ENCODE measurements at places on chromosomes 16 and 17. TPM values are rescaled to one million over a fixed set of nuclear protein-coding genes. Genes with fewer than 3 reads are reported as not detected.

GRCh38 chr16:48534601-48535340, 75.2 kb downstream of the N4BP1 start:
- peaks cover 18% of the 10 kb centered on the region for H3K4me1 ChIP-seq
- no peak overlapping the region for H3K27ac ChIP-seq
- H3K4me3 ChIP-seq, result no peak overlapping the region
- DNase-seq, result no peak
- no peaks in the 10 kb centered on the region for H3K36me3 ChIP-seq
- H3K27me3 ChIP-seq, result no peaks in the 10 kb centered on the region

The BRCA1 gene
- 0.85 TPM for total RNA-seq

DNA sequence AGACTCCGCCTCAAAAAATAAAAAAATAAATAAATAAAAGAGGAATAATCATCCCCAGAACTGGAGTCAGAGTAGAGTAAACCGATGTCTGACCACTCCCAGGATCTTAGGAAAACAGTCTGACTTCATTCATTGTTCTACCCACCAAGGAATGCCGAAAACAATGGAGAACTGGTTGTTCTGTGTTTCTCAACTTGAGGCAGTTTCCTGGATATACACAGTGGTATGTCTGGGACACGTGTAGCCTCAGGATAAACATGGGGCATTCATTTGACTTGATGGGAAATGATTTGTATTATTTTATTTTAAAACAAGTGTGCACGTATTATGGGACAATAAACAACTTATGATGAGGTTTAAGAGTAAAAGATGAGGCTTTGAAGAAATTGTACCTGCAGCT, 32.8 kb upstream of the PAFAH1B1 start:
- no peak for DNase-seq
- H3K27ac ChIP-seq, result no peak overlapping the region
- no peaks in the 10 kb centered on the region for H3K36me3 ChIP-seq
- no peaks in the 10 kb centered on the region for H3K27me3 ChIP-seq
- no peaks in the 10 kb centered on the region for H3K4me1 ChIP-seq

DNA sequence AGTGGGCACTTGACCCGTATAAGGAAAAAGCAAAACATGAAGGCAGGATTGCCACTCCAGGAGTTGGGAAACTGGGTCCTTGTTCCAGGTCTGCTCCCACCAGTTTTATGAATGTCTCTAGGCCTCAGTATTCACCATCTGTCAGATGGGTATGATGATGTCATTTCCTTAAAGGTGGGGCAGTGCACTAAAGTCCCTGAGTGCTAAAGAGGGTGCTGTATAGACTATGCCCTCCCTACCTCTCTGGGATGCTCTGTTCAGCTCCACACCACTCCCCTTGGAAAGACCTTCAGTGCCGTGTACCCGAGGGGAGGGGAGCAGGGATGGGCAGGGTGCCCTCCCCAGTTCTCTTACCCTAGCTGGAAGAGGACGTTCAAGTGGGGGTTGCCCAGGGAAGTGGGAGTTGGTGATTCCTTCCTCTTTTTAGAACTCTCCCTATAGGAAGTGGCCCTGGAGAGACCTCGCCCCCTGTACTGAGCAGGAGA, 2.2 kb downstream of the LASP1 start:
- peak overlapping the region; percentile 86 for H3K4me3 ChIP-seq
- no peaks in the 10 kb centered on the region for H3K27me3 ChIP-seq
- H3K27ac ChIP-seq, result peak overlapping the region; percentile 96
- H3K4me1 ChIP-seq, result peaks cover 57% of the 10 kb centered on the region

- peaks cover 35% of the 10 kb centered on the region for H3K4me1 ChIP-seq
- peak overlapping the region; percentile 100 for H3K27ac ChIP-seq
- H3K36me3 ChIP-seq, result peaks cover 5% of the 10 kb centered on the region
- DNase-seq, result no peak
- H3K4me3 ChIP-seq, result peak overlapping the region; percentile 81
Measured at GRCh38 chr17:81516439-81516838, 3.8 kb upstream of the ACTG1 start.

DNA sequence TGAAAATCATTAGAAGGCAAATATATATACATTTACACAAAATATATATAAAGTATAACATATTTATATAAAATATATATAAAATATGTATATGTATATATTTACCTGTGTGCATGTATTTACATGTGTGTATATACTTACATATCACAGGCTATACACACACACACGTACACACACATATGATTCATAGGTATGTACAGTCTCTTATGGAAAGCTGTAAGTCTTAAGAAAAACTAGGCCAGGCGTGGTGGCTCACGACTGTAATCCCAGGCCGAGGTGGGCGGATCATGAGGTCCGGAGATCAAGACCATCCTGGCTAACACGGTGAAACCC, 14.7 kb downstream of the TOM1L2 start:
- H3K27me3 ChIP-seq, result no peaks in the 10 kb centered on the region
- peaks cover 30% of the 10 kb centered on the region for H3K4me1 ChIP-seq
- no peak overlapping the region for H3K4me3 ChIP-seq

DNA sequence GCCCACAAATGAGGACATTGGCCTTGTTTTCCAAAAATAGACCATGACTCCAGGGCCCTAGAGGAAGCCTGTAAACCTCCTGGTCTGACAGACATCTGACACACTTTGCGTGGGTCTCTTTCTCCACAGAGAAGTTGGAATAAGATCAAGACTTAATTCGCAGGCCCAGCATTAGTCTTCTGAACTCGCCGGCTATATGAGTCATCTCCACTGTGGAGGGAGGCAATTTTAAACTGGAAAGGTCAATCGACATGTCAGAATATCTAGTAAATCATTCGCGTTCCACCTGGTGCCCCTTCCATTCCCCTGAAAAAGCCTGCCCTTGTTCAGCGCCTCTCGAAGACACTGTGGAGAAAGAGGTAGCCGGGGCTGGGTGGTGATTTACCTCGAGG, 140.1 kb downstream of the CLEC16A start:
- peak overlapping the region; percentile 51 for H3K27ac ChIP-seq
- H3K36me3 ChIP-seq, result peaks cover 4% of the 10 kb centered on the region
- DNase-seq, result no peak
- no peaks in the 10 kb centered on the region for H3K27me3 ChIP-seq
- no peak overlapping the region for H3K4me3 ChIP-seq
- H3K4me1 ChIP-seq, result peaks cover 13% of the 10 kb centered on the region

The TMEM220 gene
- 0.53 TPM for total RNA-seq

- no peaks in the 10 kb centered on the region for H3K27me3 ChIP-seq
- no peaks in the 10 kb centered on the region for H3K4me1 ChIP-seq
- H3K4me3 ChIP-seq, result no peak overlapping the region
Measured at GRCh38 chr17:27572665-27573064, 58.3 kb upstream of the LGALS9 start.

DNA sequence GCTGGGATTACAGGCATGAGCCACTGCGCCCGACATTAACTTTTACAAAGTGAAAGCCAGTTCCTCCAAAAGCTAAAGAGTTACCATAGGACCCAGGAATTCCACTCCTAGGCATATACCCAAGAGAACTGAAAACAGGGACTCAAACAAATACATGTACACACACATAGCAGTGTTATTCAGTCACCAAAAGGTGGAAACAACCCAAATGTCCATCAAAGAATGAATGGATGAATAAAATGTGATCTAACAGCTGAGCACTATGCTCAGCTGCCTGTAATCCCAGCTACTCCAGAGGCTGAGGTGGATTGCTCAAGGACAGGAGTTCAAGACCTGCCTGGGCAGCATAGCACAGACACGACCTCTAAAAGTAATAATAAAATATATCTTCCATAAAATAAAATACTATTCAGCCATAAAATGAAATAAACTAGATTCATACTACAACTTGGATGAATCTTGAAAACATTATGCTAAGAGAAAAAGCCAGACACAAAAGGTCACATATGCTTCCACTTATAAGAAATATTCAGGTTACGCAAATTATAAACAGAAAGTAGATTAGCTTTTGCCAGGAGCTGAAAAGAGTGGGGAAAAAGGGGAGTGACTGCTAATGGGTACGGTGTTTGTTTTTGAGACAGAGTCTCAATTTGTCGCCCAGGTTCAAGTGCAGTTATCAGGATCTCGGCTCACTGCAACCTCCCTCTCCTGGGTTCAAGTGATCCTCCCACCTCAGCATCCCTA, 9.3 kb upstream of the USP7 start:
- no peaks in the 10 kb centered on the region for H3K36me3 ChIP-seq
- no peak overlapping the region for H3K4me3 ChIP-seq
- no peak for DNase-seq
- H3K4me1 ChIP-seq, result no peaks in the 10 kb centered on the region
- H3K27me3 ChIP-seq, result no peaks in the 10 kb centered on the region

DNA sequence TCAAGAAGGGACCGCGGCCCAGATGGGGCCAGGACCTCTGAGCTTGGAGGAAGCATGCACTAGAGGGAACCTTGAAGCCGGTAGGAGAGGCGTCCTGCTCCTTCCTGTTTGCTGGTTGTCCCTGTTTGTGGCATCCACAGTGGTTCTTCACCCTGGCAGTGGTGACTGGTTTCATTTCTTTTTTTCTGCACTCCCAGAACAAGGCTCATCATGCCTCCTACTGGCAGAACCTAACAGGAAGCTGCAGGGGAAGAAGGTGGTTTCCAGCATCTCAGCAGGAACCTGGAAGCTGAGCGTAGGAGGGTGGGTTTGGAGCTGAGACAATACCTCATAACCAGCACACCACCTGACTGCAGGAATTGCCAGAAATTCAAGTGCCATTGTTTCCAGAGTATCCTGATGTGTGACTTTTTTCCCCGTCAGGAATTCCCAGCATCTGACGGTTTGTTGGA, 5.8 kb downstream of the TMEM231 start:
- no peak for DNase-seq
- H3K4me3 ChIP-seq, result no peak overlapping the region
- no peaks in the 10 kb centered on the region for H3K27me3 ChIP-seq
- H3K36me3 ChIP-seq, result no peaks in the 10 kb centered on the region
- no peak overlapping the region for H3K27ac ChIP-seq

GRCh38 chr17:27521281-27522027, 65.2 kb downstream of the KSR1 start:
- H3K4me3 ChIP-seq, result no peak overlapping the region
- DNase-seq, result no peak
- no peaks in the 10 kb centered on the region for H3K27me3 ChIP-seq
- H3K4me1 ChIP-seq, result no peaks in the 10 kb centered on the region
- no peak overlapping the region for H3K27ac ChIP-seq

The PRRT2 gene
- 5.0 TPM for total RNA-seq

The EPOP gene
- total RNA-seq, result 2.1 TPM

GRCh38 chr16:88649924-88650748, 717 bp downstream of the CYBA start:
- H3K27ac ChIP-seq, result peak overlapping the region; percentile 60
- no peaks in the 10 kb centered on the region for H3K27me3 ChIP-seq
- peaks cover 16% of the 10 kb centered on the region for H3K36me3 ChIP-seq
- peak overlapping the region; percentile 84 for H3K4me3 ChIP-seq

DNA sequence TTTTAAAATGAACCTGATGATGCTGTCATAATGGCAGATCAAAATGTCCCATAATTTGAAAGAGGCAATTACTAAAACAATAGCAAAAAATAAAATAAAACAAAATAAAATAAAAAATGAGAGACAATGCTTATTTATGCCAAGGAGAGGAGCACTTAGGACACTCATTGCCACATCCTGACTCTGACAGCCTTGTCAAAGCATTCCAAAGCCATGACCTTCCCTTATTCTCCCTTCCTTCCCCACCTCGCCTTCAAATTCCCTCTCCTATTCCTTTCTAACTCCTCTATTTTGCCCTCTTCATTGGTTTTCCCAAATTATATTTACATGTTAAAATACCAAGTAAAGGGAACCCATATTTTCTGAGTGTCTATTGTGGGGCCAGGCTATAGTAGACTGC, 220.0 kb downstream of the CDH13 start:
- DNase-seq, result no peak
- H3K27ac ChIP-seq, result no peak overlapping the region
- H3K27me3 ChIP-seq, result no peaks in the 10 kb centered on the region
- H3K4me1 ChIP-seq, result no peaks in the 10 kb centered on the region
- no peak overlapping the region for H3K4me3 ChIP-seq

The KRT33B gene
- total RNA-seq, result not detected

DNA sequence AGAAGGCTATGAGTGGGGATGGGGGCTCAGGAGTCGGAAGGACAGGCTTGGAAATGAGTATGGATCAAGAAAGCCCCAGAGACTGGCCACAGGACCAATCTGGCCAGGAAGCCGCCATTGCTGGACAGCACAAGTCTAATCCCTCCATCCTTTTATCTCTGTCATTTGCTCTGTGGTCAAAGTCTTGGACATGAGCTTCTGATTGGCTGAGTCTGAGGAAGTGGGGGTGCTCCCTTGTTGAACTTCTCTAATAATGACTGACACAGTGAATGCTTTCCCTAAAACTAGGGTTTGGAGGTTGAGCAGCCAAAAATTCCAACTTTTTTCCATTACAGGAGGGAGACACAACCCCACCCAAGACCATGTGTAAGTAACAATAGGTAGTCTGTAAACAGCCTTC, 97.4 kb downstream of the MARF1 start:
- H3K4me3 ChIP-seq, result no peak overlapping the region
- H3K27me3 ChIP-seq, result no peaks in the 10 kb centered on the region
- H3K4me1 ChIP-seq, result peaks cover 6% of the 10 kb centered on the region
- H3K36me3 ChIP-seq, result no peaks in the 10 kb centered on the region
- no peak overlapping the region for H3K27ac ChIP-seq

The CARD14 gene
- total RNA-seq, result 1.1 TPM

The APOBR gene
- 1.2 TPM for total RNA-seq

GRCh38 chr16:12208341-12209035, 232.0 kb downstream of the SNX29 start:
- no peaks in the 10 kb centered on the region for H3K36me3 ChIP-seq
- no peak overlapping the region for H3K4me3 ChIP-seq
- no peak overlapping the region for H3K27ac ChIP-seq

- H3K4me3 ChIP-seq, result no peak overlapping the region
- H3K27me3 ChIP-seq, result no peaks in the 10 kb centered on the region
- no peaks in the 10 kb centered on the region for H3K4me1 ChIP-seq
- peaks cover 13% of the 10 kb centered on the region for H3K36me3 ChIP-seq
- DNase-seq, result no peak
- H3K27ac ChIP-seq, result no peak overlapping the region
Measured at GRCh38 chr17:76568811-76569221, 16.8 kb downstream of the ST6GALNAC2 start.

DNA sequence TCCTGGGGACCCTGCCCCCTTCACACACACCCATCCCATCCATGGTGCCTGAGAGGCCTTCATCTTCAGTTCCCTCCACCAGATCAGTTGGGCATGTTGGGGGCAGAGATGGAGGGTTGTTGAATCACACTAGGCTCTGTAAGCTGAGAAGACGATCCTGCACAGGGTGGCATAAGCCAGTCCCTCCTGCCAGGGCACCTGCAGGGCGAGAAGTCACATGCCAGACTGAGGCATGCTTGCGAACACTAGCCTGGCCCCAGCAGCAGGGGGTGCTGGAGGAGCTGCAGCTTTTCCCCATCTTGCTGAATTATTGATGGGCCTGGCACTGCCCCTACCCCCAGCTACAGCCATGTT, 6.1 kb upstream of the TBX2 start:
- H3K27me3 ChIP-seq, result no peaks in the 10 kb centered on the region
- peak overlapping the region; percentile 92 for H3K27ac ChIP-seq
- DNase-seq, result no peak
- H3K4me1 ChIP-seq, result peaks cover 7% of the 10 kb centered on the region
- H3K4me3 ChIP-seq, result no peak overlapping the region
- H3K36me3 ChIP-seq, result no peaks in the 10 kb centered on the region

All from ascending aorta (tissue), 2 donors.